ENCODE measurements at places on chromosomes 16 and 17.

DNA sequence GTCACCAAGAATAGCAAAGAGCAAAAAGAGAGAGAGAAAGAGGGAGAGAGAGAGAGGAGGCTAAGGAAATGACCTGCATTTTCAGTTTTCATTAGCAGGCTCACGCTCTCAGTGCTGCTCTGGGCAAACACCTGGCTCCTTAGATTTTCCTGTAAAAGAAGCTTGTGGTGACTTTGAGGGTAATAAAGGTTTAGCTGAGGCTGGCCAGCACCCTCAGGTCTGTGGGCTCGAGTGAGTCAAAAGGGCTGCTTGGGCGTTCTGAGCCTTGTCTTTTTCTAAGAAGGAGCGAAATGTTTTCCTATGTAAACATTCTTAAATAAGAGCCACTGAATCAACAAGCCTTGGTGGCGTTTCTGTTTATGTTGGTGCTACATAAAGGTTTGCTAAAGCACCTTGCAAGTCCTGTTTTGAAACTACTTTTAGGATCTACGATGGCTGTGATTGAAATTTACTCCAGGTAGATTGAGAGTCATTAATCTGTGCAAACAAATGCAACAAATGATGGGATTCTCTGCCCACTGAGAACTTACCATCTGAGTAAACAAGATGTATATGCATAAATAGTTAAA, 38.8 kb downstream of the SHISA6 start:
- DNase-seq, result no peak

GRCh38 chr16:78506367-78507193, 407.1 kb downstream of the WWOX start:
- no peak for DNase-seq

GRCh38 chr16:20612551-20613480, 36.6 kb upstream of the ACSM2B start:
- no peak for DNase-seq

DNA sequence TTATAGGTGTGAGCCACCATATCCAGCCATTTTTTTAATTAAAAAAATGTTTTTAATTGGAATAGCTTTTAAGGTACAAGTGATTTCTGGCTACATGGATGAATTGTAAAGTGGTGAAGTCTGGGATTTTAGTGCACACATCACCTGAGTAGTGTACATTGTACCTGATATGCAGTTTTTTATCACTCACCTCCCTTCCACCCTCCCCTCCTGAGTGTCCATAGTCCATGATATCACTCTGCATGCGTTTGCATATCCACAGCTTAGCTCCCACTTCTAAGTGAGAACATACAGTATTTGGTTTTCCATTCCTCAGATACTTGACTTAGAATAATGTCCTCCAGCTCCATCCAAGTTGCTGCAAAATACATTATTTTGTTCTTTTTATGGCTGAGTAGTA, 13.4 kb upstream of the CRYBA1 start:
- no peak for DNase-seq

GRCh38 chr17:68296217-68297191, 5.2 kb downstream of the ARSG start:
- DNase-seq, result no peak

DNA sequence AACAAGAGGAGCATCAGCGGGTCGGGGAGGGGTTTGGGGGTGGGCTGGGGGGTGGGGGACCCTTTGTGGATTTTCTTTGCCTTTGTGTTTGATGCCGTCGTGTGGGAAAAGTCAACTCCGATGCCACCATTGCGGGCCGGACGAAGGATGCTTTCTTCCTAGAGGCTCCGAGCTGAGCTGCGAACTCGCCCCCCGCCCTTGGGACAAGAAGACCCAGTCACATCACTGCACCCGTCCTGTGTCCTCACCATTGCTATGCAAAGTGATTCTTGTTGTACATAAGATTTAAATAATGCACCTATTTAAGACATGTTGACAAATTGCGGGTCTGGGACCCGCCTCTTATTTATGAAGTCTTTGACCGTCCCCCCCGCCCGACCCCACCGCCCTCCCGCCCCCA, 69.0 kb upstream of the PLCG2 start:
- no peak for DNase-seq

GRCh38 chr16:85072947-85073346, 39.3 kb downstream of the CIBAR2 start:
- DNase-seq, result no peak
